ENCODE measurements at places on chromosomes 13 and 19. TPM values are rescaled to one million over a fixed set of nuclear protein-coding genes. Genes with fewer than 3 reads are reported as not detected.

GRCh38 chr19:16435238-16435917 lies 36.4 kb downstream of the EPS15L1 start:
- no peak for DNase-seq

DNA sequence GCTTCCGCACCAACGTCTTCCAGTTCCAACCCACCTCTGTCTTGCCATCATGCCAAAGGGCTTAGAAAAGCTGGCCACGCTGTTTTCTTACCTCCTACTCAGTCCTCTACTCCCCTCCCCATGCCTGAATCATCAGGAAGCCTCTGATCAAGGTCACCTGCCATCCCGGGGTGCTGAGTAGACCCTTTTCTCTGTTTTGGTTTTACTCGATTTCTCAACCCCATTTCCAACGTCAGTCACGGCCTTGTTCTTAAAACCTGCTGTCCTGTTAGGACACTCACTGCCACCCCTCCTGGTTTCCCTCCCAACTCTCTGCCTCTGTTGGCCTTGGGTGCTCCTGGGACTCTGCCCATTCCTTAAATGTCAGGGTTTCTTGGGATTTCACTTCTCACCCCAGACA lies 350.1 kb downstream of the FOXO1 start:
- no peak for DNase-seq

- DNase-seq, result no peak
These were observed 84.6 kb upstream of the FREM2 start for GRCh38 chr13:38602266-38602665.

GRCh38 chr19:57363688-57364181 lies 384 bp downstream of the TRAPPC2B start:
- no peak for DNase-seq

The DIAPH3 gene
- polyA plus RNA-seq, result 0.04 TPM

DNA sequence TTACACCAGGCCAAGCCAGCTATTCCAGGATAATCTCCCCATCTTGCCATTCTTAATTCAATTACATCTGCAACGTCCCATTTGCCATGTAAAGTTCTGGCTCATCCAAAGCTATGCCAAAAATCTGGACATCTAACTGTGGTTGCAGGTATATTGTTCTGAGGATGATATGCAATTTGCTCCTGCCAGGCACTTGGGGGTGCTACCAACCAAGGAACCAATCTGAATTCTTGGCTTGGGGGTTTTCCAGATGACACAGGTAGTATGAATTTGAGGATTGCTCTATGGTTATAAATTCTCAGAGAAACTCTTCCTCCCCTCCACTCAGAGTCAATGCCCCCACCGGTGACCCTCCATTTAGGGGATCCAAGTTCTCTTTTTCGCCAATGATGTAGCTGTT lies 33.0 kb downstream of the CRYL1 start:
- DNase-seq, result no peak

- DNase-seq, result no peak
These were observed 20.4 kb downstream of the EFNB2 start for GRCh38 chr13:106514928-106515634.

The PLVAP gene
- polyA plus RNA-seq, result 1.3 TPM

The LILRA6 gene
- 143 TPM for polyA plus RNA-seq

The WDR88 gene
- polyA plus RNA-seq, result not detected

DNA sequence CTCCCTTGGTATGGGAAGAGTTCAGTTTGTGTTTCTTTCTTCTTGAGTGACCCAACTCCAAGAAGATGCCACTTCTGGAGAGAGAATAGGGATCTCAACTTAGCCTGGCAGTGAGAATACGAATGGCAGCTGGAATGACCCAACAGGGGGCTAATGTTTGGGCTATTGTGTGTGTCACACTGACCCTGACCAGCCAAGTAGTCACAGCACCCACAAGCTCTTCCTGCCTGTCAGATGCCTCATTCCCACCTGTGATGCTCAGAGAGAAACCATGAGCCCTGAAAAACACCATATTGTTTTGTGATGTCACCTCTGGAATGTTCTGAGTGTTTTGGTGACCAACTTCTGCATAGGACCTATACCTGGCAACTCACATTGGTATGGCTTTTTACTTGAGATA lies at the start of gene CBY2:
CBY2 (plus strand) TSS at position 233 of the 400 bp plus-strand sequence; CDS start at position 304, 71 bp downstream.
- no peak for DNase-seq

GRCh38 chr13:106619688-106620555 lies 52.0 kb upstream of the ARGLU1 start:
- peak; percentile 36 for DNase-seq

The CCDC194 gene
- polyA plus RNA-seq, result not detected

The DYRK1B gene
- 6.5 TPM for polyA plus RNA-seq

The SLC6A16 gene
- polyA plus RNA-seq, result 0.21 TPM

The RGL3 gene
- not detected for polyA plus RNA-seq

The ZNF90 gene
- polyA plus RNA-seq, result not detected

DNA sequence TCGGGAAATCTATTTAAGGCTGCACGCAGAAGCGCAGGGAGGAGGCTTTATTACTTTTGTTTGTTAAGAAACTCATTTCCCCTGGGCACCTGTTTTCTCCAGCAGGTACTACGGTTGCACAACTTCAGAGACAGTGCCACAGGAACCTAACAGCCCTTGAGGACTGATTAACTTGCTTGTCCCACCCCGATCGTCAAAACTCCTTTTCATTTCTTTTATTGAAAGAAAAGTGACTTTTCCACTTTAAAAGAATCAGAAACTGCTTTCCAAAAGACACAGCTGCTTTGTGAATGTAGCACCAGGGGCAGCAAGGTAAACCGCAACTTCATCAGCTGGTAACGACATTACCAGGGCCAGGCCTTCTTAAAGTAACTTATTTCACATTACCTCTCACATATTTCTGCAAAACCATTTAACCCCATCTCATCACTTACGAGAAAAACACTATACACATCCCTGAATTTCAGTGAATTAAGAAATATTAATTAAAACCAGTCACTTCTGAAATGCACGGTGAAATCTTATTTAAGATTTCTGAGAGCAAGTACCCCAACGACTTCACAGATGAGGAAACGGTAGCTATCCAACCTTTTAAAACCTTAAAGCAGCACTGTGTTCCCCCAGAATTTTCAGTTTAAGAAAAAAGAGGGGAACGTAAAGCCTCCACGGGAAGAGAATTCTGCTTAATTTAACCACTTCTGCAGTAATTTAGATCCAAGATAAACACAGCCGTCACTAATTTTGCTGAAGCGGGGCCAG lies 1.4 kb downstream of the ANKRD10 start:
- no peak for DNase-seq

- peak; percentile 55 for DNase-seq
These were observed 746.6 kb downstream of the UQCRFS1 start for GRCh38 chr19:28466107-28467045.

GRCh38 chr13:114077933-114078325 lies 54.5 kb downstream of the RASA3 start:
- no peak for DNase-seq

The EDDM13 gene
- polyA plus RNA-seq, result 0.70 TPM

DNA sequence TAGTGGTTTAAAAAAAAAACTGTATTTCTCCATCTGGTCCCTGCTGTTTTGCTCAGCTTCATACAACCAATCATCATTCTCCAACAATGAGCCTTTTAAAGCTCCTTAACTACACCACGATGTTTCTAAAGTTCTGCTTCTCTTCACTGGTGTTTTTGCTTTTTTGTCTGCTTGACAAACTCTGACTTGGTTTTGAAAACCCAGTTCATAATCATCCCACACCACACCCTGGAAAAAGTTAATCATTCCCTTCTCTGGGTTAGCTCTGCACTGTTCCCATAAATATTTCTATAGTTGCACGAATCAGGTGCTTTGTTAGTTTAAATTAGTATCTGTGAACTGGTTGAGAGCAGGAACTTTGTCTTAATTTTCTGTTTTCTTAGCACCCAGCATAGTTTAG lies 217.1 kb downstream of the ENOX1 start:
- no peak for DNase-seq

DNA sequence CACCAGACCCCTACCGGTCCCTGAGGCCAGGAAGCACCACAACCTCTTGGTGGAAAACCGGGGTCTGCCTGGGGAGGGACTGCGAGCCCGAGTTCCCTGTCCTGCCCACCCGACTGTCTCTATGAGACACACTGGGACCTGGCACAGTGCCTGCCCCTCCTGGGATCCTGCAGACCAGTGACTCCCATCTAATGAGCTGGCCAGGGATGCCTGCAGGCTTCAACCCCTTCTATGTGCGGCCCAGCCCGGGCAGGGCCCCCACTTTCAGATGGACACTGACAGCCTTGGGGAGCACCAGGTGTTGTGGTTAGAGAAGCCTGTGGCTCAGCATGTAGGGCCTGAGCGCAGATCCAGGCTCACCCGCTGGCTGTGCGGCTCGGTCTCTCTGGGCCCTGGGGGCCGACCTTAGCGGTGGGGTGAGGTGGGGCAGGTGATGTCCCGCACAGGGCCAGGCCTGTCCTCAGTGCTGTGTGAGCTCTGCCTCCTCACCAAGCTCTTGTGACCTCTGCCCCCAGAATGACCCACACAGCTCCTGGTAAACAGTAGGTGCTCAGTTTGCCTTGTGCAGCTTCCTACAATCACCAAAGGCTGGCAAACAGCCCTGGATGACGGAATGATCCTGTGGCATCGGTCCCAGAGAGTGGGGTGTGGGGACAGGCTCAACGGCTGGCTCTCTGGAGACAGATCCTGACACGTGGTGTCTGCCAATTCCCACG lies 17.9 kb upstream of the CACTIN start:
- DNase-seq, result no peak

GRCh38 chr19:31531326-31531725 lies 182.1 kb upstream of the TSHZ3 start:
- DNase-seq, result no peak

The GCDH gene
- polyA plus RNA-seq, result 9.6 TPM

DNA sequence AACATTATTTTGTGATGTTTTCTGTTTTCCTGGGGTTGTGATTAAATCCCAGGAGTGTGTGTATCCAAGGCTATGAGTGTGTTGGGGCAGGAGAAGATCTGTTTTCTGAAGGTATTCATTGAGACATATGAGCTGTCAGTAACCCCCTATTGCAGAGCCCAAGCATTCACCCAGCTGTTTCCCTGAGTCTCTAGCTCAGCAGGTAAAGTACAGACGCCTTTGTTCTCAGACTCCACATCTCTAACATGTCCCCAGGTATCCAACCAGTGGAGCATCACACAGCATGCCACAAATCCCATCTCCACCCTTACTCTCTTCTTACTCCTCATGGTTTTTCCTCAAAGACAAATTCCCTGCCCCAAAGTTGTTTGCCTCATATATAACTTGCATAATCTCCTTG lies 213.6 kb downstream of the PCDH20 start:
- DNase-seq, result no peak

DNA sequence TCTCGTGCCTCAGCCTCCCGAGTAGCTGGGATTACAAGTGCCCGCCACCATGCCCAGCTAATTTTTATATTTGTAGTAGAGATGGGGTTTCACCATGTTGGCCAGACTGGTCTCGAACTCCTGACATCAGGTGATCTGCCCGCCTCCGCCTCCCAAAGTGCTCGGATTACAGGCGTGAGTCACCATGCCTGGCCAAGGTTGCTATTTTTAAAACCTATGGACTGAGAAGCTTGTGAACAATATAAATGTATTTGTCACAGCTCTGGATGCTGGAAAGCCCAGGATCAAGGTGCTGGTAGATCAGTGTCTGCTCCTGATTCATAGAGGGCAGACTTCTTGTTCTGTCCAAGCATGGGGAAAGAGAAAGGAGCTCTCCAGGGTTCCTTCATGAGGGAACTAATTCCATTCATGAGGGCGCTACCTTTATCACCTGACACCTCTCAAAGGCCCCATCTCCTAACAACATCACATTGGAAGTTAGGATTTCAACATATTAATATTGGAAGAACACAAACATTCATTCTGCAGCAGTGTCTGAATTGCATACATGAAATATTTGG lies 16.1 kb downstream of the CARD8 start:
- DNase-seq, result no peak

The MBD3 gene
- 45.6 TPM for polyA plus RNA-seq

The C1QTNF9 gene
- not detected for polyA plus RNA-seq

DNA sequence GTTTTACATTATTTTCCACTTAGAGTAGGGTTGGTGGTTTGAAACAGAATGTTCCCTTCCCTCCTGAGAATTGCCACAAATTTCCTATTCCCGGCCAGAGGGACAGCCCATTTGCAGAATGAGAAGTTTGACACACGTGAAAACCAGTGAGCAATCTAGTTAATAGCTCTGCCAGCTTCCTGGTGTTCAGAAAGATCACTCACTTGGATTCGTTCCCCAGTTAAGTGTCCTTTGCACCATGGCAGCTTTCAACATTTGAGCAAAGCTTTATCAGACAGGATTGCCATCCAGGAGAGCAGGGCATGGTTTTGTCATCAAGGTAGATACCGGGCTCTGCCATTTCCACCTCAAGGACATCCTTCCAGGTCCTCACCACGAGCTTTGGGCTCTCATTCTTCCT lies 28.2 kb downstream of the RASL11A start:
- no peak for DNase-seq

- DNase-seq, result no peak
These were observed 67.5 kb downstream of the STARD13 start for GRCh38 chr13:33218020-33218419.

DNA sequence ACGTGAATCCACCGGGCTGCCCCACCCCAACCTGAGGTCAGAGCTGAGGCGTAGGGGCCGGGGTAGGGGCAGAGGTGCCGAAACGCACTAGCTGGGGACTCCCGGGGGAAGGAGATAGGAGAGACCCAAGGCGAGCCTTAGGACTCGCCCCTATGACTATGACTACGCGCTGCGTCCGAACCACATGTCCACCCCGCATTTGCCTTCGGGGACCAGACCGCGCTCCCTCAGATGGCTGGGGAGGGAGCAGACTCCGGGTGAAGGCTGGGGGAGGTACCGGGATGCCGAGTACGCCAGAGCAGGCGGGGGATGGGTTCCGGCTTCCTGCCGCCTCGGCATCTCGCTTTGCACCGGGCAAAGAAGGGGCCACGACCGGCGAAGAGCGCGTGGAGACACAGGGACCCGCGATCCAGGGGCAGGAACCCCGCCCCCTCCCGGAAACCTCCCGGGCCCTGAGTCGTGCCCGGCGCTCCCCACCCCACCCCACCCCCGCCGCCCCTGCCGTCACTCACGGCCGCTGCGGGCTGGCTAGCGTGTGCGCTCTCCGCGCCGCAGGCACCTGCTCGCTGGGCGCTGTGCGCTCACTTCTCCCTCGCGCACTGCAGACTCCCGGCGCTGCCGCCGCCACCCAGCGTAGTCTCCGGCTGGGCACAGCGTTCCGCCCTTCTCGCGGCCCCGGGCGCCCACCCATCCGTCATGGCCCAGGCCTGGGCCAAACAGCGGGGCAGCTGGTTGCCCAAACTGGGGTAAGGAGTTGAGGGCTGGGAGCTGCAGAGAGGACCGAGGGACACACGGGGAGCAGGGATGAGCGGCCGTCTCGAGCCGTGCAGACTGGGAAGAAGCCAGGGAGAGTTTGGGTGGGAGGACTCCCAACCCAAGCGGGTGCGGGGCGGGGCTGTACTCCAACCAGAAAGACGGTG lies 622 bp upstream of the VSTM2B start:
- DNase-seq, result no peak

- no peak for DNase-seq
These were observed 703.8 kb downstream of the DIAPH3 start for GRCh38 chr13:59459972-59460371.
